ENCODE measurements at places on chromosomes 7 and 10.

DNA sequence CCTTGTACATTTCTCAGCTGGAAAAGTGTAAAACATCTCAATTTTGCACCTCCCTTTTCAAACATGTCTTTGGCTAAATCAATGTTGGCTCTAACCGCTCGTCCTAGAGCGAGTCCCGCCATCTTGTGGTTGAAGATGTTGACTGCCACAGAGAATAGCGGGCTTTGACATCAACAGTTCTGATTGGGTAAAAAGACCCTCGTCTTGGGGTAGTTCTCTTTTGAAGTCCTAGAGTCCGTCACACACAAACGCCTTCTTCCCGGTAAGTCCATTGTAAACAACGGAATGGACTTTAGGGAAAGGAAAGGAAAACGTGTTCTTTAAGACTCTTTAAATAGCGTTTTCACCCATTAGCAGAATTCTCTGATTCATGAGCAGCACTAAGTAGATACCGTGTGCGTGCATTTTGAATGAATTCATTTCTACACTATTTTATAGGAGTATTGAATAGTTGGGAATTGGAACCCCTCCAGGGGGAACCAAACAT, 452 bp upstream of the RPP30 start:
- DNase-seq = peak; percentile 88

GRCh38 chr10:72709041-72709440, 17.1 kb downstream of the MCU start:
- DNase-seq = no peak

- DNase-seq = no peak
These were observed 146.1 kb downstream of the CCDC71L start for GRCh38 chr7:106514881-106515280.

DNA sequence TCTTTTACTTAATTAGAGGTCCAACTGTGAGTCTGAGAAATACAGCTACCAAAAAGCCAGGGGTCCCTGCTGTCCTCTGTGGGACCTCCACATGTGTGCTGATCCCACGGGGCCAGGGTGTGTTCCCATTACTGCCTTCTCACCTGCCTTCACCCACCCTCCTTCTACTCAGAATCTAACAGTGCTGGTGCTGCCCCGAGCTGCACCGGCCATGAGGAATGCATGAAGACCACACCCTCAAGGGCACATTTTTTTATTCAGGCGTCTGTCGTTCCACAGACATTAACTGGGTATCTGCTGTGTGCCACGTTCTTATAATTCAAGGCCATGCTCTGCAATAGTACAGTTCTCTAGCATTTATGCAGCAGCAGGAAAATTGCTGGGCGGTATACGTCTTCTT, 188.5 kb upstream of the PFKP start:
- DNase-seq = no peak

GRCh38 chr10:51659344-51659743, 40.1 kb downstream of the CSTF2T start:
- DNase-seq = no peak

- no peak for DNase-seq
These were observed 248.9 kb downstream of the FOXP2 start for GRCh38 chr7:114663502-114663901.

Data from islet precursor cell (in vitro differentiated cells).